Esophagus squamous epithelium (tissue), 5 donors: ENCODE measurements at places on chromosomes 5 and 9. TPM values are rescaled to one million over a fixed set of nuclear protein-coding genes. Genes with fewer than 3 reads are reported as not detected.

Gene GPR21
- 1.9 TPM for total RNA-seq

Gene ZNF483
- total RNA-seq, result 6.5 TPM

Gene RANBP3L
- not detected for total RNA-seq

Gene ZNF608
- 13.7 TPM for total RNA-seq

Gene EMB
- 5.4 TPM for total RNA-seq

Gene NACC2
- total RNA-seq, result 12.4 TPM

Gene PLAC8L1
- total RNA-seq, result not detected

DNA sequence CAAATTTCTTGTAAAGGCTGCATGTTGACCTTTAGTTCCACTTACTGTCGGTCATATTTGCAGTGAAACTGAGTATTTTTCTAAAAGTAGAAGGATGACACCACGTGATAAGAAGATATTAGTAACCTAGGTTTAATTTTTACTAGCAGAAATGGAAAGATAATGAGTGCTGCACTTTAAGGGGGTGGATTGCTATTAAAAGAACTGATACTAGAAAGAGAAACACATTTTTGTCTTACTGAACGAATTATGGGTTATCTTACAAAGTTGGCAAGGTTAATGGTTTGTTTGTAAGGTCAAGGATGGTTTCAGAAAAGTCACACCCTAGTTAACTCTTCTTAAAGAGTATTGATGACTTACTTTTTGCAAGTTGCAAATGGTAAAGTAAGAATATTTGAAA is 2.4 kb downstream of the MACIR start:
- DNase-seq, result no peak

DNA sequence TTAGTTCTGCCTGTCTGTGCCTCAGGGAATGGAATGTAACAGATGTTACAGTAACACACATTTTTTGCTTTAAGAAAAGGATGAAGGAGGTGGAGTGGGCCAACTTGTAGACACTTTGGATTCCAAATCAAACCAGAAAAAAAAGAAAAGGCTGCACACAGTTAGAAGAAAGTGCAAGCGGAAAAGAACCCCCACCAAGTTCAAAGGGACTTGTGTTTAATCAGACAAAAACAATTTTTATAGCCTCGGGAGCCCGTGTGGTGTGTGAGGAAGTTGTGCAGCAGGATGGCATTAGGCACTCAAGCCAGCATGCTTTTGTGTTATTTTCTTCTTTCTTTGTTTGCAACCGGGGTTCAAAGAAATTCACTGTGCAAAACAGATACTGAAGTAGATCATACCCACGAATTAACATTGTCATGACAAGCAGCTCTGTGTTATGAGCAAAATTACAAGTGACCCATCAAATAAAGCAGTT is 189.5 kb downstream of the SEMA5A start:
- DNase-seq, result no peak

- DNase-seq, result no peak
These were observed 1.1 kb upstream of the IRX1 start for GRCh38 chr5:3594510-3595005.

GRCh38 chr9:88682431-88682831 is 147.5 kb downstream of the NXNL2 start:
- DNase-seq, result no peak

- no peak for DNase-seq
These were observed 73.0 kb upstream of the MPDZ start for GRCh38 chr9:13352451-13352979.

DNA sequence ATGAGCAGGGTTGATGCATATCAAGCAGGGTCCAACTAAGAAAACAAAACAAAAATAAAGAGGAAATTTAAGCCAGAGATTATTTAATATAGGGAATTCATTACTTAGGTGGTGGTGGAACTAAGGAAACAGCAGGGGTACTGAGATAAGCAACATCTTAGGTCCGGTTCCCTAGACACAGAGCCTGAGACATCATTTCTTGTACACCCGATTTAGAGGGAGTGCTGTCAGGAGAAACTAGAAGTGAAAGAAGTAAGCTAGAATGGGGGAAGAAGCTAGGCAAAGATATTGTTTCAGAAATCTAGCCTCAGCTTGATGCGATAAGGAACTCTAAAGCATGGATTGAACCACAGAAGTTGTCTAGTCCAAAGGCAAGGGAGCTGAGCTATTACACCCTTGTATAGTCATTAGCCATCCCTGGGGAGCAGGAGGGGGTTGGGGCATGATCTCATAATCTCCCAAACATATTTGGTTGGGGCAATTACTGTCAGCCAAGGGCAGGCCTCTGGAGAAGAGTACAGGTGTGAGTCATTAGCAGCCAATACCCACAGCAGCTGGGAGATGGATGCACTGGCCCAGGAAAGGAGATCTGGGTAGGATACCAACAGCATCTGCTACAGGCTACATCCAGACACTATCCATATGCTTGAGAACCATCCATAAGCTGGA is 194.5 kb downstream of the ARL15 start:
- no peak for DNase-seq

DNA sequence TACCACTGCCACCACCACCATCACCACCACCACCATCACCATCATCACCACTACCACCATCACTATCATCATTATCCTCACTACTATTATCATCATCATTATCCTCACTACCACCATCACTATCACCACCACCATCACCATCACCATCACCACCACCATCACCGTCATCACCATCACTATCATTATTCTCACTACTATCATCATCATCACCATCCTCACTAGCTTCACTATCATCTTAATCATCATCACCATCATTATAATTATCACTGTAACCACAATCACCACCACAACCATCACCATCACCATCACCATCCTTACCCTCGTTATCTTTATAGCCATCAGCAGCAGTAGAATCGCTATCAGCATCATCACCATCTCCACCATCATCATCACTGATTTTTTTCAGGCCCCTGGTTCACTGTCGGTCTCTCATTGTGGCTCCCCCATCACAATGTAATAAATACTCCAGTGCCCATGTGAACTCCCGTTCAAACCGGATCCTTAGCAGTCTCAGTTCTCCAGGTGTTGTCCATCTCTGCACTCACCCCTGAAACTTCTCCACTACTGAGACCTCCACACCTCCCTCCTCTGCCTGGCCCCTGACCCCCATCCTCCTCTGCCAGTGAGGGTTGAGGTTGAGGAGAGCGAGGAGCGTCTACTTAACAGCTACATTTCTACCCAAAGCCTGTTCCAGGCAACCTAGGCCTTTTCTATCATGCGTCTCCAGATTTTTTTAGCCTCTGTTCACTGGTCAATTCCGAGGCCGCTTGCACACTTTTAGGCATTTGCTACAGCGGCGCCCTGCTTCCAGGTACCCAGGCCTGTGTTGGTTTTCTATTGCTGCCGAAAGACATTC is 238.2 kb downstream of the PBX3 start:
- DNase-seq, result no peak

GRCh38 chr5:43663916-43664315 is 60.9 kb downstream of the NNT start:
- no peak for DNase-seq

DNA sequence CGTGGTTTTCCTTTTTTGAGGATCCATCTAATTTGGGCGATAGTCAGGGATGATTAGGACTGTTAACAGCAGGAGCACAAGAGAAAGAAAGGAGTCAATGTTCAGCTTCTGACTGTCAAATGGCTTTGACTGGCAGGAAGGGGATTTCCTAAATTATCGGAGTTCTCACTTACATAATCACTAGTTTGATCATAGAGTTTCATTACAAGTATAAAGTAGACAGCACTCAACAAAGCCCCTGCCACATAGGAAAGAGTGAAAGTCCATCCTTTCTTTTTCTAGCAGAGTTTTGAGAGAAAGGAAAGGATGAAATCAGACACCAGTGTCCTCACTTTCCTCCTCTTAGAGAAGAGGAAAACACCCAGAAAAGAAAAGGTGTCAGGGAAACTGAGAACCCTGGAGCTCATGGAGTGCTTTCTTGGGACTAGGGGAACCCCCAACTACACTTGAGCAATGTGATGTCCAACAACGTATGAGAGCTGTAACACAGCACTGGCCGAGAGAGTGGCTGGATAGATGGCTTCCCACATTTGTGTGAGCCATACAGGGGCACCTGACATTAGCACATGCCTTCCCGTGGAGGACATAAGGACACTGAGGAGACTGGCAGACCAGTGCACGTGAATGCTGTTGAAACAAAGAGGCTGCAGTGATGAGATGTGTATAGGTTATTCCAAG is 26.0 kb upstream of the LPAR1 start:
- no peak for DNase-seq

DNA sequence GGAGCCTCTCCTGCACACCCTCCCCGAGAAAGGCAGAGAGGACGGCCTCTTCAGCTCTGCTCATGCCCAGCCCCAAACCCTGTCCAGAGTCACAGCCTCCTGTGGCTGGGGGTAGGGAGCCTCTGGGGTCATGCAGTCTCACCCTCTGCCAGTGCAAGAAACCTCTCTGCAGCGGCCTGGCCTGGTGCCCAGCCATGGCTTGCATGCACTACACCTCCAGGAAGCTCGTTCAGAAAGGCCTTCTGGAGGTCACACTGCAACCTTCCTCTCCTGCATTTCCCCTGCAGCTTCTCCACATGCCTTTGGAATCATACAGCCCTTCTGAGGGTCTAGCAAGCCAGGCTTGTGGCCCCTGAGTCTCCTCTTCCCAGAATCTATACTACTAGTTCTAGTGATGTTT is 17.9 kb downstream of the CSF1R start:
- no peak for DNase-seq

- DNase-seq, result no peak
These were observed 51.3 kb upstream of the GRIA1 start for GRCh38 chr5:153439130-153439529.

GRCh38 chr9:125763394-125763801 is 16.2 kb downstream of the PBX3 start:
- no peak for DNase-seq

DNA sequence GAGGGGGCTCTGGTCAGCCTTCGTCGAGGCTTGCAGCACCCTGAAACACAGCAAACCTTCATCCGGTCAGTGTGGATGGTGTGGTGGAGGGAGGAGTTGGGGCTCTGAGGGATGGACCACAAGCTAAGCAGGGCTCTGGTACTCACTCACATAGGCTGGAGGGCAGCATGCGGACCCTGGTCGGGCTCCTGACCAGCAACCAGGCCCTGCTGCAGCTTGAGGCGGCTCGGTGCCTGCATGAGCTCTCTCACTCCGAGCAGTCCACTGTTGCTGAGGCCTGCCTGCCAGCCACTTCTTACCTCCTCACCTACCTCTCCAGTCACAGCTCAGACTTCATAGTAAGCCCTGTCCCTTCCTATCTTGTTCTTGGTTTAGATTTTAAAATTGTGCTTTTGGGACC is 2.5 kb downstream of the TMCO6 start:
- DNase-seq, result no peak

DNA sequence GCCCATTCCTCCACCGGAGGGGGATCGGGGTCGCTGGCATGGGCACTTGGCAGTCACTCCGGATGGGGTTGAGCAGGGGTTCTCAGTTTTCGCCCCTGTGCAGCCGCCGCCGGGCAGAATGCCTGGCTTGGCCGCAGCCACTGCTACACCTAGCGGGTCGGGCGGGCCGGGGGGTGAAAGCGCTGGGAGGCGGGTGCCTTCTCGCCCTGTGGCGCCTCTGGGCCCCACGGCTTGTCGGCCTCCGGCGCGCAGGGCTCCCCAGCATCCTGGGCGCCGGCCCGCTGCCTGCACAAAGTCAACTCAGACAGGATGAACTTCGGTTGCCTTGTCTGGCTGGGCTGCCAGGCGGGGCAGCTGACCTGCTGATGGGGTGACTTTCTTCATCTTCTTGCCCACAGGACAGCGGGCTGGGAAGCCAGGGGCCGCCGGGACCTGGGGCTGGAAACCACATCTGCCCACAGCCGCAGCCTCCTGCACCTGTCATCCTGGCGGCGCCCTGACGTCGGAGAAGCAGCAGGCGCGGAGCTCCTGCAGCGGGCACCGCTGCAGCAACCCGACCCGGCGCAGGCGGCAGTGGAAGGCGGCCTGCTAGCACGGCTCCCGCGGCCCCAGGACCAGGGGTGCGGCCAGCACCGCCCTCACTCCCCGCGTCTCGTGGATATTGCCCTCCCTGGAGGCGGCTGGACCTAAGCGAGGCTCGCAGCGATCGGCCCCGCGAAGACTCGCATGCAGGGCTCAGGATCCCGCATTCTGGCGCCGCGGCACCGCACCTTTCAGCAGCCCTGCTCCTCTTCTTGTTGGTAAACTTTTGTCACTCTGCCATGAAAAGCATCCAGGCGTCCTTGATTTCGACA is 1.3 kb upstream of the ANKRD18A start:
- DNase-seq, result no peak

GRCh38 chr9:8871796-8872445 is 1072.3 kb upstream of the DMAC1 start:
- DNase-seq, result no peak

GRCh38 chr9:114462791-114463190 is 42.5 kb downstream of the WHRN start:
- DNase-seq, result no peak

DNA sequence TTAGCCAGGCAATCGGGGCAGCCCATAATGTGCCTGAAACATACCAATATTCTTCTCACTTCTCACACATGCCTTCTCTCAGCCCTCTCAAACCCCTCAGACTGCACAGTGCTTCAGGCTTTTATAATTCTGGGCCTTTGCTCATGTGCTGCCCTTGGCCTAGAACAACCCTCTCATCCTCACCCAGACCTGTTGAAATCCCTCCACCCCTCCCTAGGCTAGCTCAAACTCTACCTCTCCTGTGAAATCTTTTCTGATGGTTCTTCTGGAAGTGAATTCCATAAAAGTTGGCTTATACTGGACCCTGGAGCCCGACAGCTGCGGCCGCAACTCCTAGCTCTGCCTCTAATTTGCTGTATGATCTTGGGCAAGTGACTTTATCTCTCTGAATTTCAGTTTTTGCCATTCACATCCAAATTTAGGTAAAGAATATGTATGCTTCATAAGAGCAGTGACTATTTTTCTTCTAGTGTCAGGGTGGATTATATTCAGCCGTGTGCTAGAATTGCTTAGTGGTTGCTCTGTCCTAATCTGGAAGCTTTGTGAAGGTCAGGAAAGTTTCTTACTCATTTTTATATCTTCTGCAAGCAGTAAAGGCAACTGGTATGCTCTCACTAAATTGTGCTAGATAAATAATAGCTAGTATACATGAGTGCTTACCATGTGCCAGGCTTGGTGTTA is 221.4 kb downstream of the MAPKAP1 start:
- DNase-seq, result no peak

- no peak for DNase-seq
These were observed 12.3 kb downstream of the CAAP1 start for GRCh38 chr9:26880262-26880661.

- DNase-seq, result no peak
These were observed 276.0 kb downstream of the FSTL4 start for GRCh38 chr5:133336121-133336968.

DNA sequence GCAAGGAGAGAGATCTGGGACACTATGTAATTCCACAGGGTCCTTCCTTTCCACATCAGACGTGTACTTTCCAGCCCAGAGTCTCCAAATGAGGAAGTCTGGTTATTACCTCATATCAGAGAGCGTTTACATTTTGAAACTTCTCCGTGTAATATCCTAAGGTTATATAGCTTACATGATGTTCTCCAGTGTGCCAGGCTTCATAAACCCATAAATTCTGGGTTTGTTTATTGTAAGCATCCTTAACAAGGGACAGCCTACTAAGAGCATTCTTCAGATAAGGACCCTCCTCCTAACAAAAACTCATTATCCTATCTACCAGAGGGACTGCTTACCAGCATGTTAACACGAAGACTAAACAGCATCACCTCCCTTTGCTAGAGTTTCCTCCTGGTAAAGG is 17.9 kb downstream of the SRFBP1 start:
- no peak for DNase-seq
